ENCODE measurements at places on chromosomes 6 and 20.

DNA sequence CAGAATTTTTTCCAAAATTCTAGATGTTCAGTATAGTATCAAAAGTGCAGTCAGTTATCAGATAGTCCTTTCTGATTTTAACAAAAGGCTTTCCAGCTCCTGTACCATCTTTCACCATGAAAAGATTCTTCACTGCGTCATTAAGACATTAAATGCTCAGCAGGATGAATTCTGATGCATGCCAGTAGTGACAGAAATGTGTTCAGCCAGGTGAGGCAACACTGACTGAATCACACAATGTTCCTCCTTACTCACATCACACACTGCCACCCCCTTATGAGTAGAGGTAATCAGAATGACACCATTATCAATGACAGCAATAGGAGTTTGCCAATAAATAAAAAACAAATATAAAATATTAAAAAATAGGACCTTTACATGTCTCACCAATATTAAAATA, 426.6 kb upstream of the PLCB4 start:
- DNase-seq = no peak

DNA sequence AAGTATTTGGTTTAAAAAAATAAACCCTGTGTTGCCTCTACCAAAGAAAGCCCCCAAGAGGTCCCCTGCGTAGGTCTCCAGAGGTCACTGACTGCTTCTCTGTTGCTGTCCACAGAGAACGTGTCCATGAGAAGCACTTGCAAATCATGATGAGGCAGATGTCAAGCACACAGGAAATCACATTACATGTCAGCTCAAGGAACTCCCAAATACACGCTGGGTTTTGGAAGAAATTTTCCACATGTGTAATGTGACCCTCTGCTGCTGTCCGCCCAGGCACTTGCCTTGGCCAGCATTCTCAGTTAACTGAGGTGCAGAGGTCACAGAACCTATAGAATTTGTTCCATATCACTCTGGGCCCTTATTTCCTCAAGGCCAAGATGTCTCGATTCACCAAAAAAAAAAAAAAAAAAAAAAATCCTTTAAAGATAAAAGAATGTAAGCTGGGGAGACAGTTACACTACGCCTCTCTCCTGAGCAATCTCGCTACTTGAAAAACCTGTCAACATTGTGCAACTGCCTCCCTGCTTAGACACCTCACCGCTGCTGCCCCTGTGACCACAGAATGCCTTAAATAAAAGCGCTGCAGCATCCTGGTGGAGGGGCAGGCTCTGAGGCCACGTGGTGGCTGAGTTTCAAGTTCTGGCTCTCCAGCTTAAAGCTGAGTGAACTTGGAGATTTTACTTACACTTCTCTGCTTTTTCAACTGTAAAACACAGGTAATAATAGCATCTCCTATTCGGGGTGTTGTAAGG, 42.3 kb downstream of the SLC22A23 start:
- DNase-seq = no peak

GRCh38 chr20:33927724-33928123, 66.0 kb upstream of the RALY start:
- DNase-seq = no peak

DNA sequence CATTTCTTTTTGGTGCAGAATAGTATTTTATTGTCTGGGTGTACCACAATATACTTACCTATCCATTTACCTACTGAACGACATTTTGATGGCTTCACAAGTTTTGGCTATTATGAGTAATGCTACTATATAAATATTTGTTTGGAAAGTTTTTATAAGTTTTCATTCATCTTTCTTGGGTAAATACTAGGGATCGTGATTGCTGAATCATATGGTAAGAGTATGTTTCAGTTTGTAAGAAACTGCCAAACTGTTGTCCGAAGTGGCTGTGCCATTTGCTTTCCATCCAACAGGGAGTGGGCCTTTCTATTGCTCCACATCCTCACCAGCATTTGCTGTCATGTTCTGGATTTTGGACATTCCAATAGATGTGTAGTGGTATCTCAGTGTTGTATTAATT, 104.2 kb downstream of the CDYL start:
- no peak for DNase-seq

GRCh38 chr6:121305957-121306607, 28.2 kb downstream of the TBC1D32 start:
- no peak for DNase-seq
